Peyer's patch (tissue), 4 donors: ENCODE measurements at places on chromosomes 7 and 10. TPM values are rescaled to one million over a fixed set of nuclear protein-coding genes. Genes with fewer than 3 reads are reported as not detected.

- H3K27ac ChIP-seq: no peak overlapping the region
- H3K27me3 ChIP-seq: no peaks in the 10 kb centered on the region
- no peak for DNase-seq
- no peaks in the 10 kb centered on the region for H3K4me1 ChIP-seq
Measured at GRCh38 chr10:23512355-23513058, 73.6 kb downstream of the OTUD1 start.

DNA sequence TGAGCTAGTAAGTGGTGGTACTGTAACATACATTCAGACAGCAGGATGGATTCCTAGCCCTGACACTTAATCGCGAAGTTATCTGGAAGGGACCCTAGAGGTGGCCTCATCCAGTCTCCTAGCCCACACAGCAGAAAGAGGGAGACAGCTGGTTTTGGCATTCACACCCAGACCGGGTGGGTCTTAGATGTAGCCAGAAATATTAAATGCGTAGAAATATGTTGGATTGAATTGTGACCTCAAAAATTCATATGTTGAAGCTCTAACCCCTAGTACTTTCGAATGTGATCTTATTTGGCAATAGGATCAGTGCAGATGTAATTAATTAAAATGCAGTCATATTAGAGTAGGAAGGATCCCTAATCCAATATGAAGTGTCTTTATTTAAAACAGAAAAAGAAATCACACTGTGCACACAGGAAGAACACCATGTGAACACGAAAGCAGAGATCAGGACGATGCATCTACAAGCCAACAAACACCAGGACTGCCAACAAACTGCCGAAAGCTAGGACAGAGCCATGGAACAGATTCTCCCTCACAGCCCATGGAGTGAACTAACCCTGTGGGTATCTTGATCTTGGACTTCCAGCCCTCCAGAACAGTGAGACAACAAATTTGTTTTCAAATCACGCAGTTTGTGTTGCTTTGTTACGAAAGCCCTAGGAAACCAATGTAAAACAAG, 2.9 kb upstream of the XPNPEP1 start:
- no peaks in the 10 kb centered on the region for H3K4me1 ChIP-seq
- no peak overlapping the region for H3K27ac ChIP-seq
- H3K36me3 ChIP-seq: no peaks in the 10 kb centered on the region

- no peaks in the 10 kb centered on the region for H3K36me3 ChIP-seq
- H3K4me1 ChIP-seq: peaks cover 11% of the 10 kb centered on the region
- DNase-seq: no peak
- no peak overlapping the region for H3K27ac ChIP-seq
- H3K27me3 ChIP-seq: no peaks in the 10 kb centered on the region
Measured at GRCh38 chr7:98396768-98397167, 4.1 kb downstream of the BAIAP2L1 start.

Gene FGFBP3
- 0.53 TPM for total RNA-seq

Gene PLEKHA8
- 18.0 TPM for total RNA-seq

Gene RAB11FIP2
- 16.8 TPM for total RNA-seq
